ENCODE measurements at places on chromosomes 6 and 20.

DNA sequence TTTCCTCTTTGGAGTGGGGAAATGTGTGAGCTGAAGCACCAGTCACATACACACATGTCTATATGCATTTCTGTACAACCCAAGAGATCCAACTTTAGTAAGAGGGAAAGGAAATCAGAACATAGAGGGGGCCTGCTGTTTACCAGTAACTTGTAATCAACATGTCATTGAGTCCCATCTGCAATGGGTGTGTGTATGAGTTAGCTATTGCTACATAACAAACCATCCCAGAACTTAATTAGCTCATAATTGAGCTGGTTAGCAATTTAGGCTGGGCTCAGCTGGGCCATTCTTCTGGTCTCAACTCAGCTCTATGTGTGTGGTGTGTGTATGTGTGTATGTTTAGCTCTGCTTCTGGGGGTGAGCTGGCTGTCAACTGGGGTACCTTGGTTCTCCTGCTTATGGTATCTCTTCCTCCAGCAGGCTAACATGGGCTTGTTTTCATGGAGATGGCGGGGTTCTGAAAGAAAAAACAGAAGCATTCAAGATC is 10.3 kb upstream of the RPP40 start:
- no peak for DNase-seq

DNA sequence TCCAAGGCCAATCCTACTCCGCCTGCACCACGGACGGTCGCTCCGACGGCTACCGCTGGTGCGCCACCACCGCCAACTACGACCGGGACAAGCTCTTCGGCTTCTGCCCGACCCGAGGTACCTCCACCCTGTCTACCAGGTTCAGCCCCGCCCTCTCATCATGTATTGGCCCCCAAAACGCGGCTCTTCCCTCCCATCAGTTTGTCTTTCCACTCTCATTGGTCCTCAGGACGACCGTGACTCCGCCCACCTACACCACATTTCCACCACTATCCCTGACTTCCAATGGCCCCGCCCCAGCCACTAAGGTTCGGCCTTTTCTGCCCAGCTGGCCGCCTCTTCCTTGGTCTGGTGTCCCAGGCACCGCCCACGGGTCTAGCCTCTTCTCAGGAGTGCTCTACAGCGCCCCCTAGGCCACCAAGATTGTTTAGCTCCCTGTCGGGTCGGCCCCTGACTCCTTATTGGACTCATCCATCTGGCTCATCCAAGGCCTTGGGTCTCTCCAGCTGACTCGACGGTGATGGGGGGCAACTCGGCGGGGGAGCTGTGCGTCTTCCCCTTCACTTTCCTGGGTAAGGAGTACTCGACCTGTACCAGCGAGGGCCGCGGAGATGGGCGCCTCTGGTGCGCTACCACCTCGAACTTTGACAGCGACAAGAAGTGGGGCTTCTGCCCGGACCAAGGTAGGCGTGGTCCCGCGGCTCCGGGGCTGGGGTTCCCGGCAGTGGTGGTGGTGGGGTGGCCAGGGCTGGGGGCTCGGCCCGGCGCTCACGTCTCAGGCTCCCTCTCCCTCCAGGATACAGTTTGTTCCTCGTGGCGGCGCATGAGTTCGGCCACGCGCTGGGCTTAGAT is 3.1 kb downstream of the MMP9 start:
- no peak for DNase-seq

- no peak for DNase-seq
Observed at GRCh38 chr6:4909063-4909706, 94.7 kb downstream of the RPP40 start.

GRCh38 chr6:155154158-155154830 is 109.5 kb upstream of the CLDN20 start:
- DNase-seq = no peak

- no peak for DNase-seq
Observed at GRCh38 chr6:56255349-56255748, 8.0 kb upstream of the COL21A1 start.

DNA sequence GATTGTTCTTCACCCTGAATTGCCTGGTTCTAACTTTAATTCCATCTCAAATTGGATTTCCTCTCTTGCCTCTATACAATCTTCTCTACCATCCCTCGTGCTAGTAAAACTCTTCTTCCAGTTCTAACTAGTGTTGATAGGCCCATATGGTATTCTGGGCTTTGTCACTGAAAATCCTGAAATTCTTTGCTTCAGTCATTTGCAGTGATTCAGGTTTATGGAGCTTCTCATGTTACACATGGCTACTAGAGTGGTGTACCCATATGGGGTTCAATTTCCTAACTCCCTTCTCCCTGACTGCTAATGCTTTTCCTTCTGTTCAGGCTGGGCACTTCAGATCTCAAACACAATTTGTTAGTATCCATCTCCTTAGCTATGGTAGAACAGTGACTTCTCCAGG is 956.6 kb downstream of the KIF16B start:
- no peak for DNase-seq

GRCh38 chr6:16623029-16623653 is 138.1 kb downstream of the ATXN1 start:
- no peak for DNase-seq

DNA sequence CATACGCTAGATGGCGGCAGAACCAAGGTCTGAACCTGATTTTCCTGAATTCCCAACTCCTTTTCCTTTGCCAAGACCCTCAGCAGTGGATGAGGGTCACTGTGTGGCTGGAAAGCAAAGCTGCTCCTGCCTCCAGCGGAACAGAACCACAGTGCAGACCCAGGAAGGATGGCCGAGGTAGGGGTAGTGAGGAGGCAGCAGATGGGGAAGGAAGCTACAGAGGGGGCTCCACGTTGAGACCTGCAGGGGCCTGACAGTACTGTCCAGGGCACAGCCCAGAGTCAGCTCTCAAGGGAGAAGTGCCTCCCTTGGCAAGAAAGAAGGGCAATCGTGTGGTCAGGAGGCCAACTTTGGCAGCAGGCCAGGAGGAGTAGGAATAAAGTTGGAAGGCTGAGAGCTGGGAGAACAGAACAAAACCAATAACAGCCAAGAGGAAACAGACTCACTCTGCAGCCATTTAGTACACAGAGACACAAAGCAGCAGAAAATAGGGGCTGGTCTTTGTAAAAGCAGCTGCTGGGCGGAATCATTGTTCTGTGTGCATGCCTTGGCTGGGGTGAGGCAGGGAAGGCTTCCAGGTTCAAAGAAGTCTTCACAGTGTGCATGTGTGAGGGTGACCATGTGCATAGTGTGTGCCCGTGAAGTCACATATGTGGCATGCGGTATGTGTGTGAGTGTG is 3.1 kb downstream of the GABRR2 start:
- no peak for DNase-seq

DNA sequence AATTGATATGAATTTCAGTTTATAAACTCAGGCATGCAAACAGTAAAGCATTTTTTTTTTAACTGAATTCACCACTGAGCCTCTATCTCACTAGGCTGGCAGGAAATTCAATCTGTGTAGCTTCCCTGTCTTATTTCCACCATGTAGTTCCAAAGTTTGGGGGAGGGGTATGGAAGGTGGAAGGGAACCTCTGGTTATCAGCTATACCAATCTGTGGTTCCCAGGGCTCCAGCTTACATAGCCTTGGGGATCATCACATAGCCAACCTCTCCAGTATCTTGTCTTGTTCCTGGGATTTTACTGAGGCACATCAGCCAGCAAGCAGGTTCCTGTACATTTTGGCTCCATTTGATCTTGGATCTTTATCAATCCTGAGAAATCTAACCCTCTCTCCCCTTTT is 15.6 kb downstream of the RAD21L1 start:
- DNase-seq = no peak

DNA sequence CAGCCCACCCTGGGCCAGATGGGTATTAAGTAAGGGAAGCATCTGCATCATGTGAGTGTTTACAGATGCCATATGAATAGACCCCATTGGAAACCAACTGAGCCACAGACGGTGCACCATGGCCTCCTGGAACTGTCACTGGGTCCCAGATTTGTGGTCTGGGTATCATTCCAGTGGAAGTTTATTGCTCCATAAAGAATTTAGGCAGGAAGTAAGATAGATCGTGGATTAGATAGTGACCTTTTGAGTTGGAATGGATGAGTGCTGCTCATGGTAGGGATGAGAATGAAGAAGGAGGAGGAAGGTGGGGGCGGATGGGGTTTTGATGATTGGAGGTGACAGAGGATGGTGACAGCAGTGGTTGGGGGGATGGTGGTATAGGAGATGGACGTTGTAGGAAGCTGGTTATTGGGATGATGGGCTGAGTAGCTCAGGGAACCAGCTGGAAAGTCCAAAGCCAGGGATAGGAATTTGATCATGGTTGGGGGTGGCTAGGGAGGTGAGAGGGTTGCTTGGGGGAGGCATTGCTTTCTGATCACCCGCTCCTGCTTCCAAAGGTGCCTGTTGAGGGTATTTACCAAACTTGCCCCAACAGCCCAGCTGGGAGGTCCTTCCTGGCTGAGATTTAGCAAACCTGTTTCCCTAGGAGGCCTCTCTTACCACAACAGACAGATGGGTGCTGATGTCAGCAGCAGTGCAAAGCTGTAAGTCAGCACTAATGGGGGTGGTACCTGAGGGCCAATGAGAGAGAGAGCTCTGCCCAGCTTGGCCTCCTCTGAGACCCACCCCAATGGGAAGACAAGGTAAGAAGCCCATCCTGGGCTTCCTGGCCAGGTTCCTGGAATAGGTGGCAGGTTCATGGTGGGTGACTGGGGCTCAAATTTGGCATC is 78.0 kb downstream of the VEGFA start:
- DNase-seq = no peak

DNA sequence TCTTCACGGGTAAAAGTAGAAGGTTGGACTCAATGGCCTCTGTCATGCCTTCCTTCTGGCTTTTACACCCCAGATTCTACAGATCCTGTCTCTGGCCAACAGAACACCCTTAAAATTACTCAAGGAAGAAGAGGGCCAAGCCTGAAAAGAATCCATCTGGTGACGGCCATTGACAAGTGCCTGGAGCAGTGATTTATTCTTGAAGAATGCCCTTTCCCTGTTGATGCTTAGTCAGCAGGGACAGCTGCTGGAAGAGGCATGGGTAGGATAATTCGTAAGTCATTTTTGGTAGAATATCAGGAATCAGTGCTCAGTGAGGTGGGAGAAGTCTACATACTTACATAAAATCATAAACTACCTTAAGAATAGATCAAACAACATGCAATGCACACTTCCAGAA is 397.9 kb downstream of the SAMD5 start:
- no peak for DNase-seq

- no peak for DNase-seq
Observed at GRCh38 chr20:60246751-60247150, 288.5 kb downstream of the CDH26 start.

GRCh38 chr6:7035837-7036249 is 71.9 kb upstream of the RREB1 start:
- no peak for DNase-seq

DNA sequence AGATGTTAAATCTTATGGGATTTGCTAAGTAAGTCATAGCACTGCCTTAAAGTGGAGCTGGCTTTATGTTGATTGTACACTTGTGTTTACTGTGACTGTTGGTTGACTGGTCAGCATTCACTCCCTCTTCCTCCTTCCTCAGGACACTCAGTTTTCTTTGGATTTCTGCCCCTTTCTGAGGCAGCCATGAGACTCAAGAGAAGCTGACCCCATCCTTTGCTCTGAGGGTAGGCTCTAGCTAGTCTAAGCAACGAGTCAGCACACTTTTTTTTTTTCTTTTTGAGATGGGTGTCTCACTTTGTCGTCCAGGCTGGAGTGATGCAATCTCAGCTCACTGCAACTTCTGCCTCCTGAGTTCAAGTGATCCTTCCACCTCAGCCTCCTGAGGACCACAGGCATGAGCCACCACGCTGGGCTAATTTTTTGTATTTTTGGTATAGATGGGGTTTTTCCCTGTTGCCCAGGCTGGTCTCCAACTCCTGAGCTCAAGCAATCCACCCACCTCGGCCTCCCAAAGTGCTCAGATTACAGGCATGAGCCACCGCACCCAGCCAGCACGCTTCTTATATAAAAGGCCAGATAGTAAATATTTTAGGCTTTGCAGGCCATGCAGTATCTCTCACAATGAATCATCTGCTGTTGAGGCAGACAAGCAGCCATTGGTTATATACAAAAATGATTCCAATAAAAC is 191.4 kb downstream of the NFATC2 start:
- no peak for DNase-seq

GRCh38 chr20:10769700-10770099 is 95.9 kb upstream of the JAG1 start:
- DNase-seq = no peak

DNA sequence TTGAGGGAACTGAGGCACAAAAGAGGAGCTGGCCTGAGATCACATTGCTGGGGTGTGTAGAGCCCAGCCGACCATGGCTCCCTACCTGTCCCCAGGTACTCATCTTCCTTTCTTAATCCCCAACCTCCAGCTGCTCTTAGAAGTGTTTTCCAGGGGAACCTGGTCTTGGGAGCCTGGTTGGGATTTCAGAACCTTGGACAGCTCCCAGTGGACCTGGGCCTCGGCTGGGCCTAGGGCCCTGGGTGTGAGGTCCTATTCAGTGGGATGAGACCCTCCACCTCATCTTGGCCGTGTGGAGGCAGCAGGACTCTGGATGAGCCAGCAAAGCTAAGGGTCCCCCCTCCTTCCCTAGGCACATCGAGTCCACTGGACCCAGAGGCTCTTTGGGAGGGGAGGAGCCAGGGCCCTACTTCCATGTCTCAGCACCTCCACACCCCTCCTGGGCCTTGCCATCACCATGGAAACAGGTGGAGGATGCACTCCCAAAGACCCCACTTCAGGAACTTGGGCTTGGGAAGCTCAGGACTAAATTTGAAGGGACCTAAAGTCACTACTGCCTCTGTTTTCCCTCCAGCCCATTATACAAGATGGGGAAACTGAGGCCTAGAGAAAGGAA is 38.5 kb downstream of the DLGAP4 start:
- no peak for DNase-seq

DNA sequence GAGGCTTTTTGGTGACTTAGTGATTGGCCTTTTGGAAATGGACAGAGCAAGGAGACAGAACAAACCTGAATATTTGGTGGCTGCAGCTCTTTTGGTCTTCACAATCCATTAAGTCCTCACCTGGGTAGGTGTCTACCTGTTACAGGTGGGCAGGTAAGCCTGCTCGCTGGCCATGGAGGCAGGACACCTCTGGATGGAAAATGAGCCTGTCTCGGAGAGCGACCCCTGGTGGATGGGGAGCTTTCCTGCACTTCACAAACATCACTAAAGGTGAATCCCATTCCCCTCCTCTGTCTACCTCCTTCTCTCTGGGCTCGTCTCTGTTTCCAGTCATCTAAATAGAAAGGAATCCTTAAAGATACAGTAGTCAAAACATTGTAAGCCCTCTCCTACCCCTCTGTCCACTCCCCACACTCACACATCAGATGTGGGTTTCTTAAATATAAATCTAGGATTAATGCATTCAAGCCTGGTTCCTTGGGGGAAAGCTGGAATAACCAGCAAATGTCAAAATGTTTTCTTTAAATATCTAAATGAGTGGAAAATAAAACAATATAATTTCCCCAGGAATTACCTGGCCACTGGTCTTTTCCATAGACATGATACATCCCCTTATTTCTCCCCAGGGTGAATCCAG is 304.9 kb downstream of the CDH26 start:
- peak; percentile 33 for DNase-seq
